ENCODE measurements at places on chromosomes 2 and 18.
A peak's percentile ranks its signal among the peaks of the same experiment; 100 is the strongest.

DNA sequence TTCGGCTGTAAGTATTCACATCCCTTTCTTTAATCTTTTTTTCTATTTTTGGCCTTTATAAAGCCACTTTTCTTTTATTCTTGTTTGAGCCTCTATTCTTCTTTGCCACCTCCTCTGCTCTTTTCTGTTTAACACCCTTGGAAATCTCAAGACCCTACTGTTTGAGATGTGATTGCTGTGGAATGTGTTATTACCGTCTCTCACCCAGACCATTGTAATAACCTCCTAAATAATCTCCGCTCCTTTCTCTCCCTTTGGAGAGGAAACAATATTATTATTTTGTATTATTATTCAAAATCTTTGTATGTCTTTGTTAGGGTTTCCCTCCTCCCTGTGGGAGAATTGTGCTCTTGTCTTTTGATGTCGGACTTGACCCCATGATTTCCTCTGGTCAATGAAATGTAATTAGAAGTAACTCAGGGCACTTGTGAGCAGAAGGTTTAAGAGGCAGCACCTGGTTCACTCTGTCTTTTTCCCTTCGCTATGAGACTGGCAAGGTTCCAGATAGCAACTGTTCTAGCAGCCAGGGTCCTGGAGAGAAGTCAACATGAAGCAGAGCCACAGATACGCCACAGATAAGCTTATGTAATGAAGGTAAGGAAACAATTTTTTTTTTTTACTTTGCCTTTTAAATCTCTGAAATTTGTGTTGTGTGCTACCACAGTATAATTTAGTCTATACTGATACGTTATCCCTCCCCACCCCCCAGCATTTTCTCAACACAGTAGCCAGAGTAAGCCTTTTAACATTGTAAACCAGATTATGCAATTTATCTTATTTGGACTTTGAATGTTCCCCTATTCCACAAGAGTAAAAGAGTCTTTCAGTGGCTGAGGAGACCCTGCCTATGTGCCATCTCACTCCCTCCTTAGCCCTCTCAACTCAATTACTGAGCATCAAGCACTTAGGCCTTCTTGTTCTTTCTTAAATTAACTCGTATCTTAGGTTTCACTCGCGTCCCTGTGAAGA, 601.2 kb upstream of the ZNF804A start:
- H3K4me1 ChIP-seq, result no peaks in the 10 kb centered on the region
- no peak overlapping the region for H3K27ac ChIP-seq
- no peak overlapping the region for H3K4me3 ChIP-seq
- no peak for DNase-seq
- H3K27me3 ChIP-seq, result no peaks in the 10 kb centered on the region

DNA sequence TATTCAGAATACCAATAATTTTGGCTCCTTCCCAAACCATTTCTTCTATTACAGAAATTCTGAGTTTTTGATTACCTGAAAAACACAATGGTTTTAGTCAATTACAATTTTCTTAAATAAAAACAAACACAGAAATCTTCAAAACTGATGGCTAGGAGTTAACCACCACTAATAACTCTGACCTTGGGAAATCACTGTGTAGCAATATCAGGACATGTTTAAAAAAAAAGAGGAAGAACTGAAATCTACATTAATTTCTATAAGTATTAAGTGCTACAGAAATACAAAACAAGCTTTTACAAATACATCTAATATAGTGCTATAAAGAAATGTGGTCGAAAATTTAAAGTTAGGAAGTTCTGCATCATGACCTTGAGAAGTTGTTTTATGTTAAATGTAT, 14.9 kb downstream of the L3MBTL4 start:
- no peak overlapping the region for H3K4me3 ChIP-seq
- no peaks in the 10 kb centered on the region for H3K4me1 ChIP-seq
- DNase-seq, result no peak

- DNase-seq, result no peak
- H3K4me3 ChIP-seq, result no peak overlapping the region
- no peaks in the 10 kb centered on the region for H3K4me1 ChIP-seq
- no peak overlapping the region for H3K27ac ChIP-seq
- no peaks in the 10 kb centered on the region for H3K27me3 ChIP-seq
Observed at GRCh38 chr2:197360744-197361156, 50.2 kb upstream of the ANKRD44 start.

GRCh38 chr2:210833403-210833802, 277.0 kb downstream of the CPS1 start:
- DNase-seq, result no peak
- H3K27ac ChIP-seq, result no peak overlapping the region
- H3K36me3 ChIP-seq, result no peaks in the 10 kb centered on the region
- no peak overlapping the region for H3K4me3 ChIP-seq
- no peaks in the 10 kb centered on the region for H3K4me1 ChIP-seq
- H3K27me3 ChIP-seq, result no peaks in the 10 kb centered on the region

GRCh38 chr2:199382091-199382490, 75.6 kb downstream of the SATB2 start:
- H3K27me3 ChIP-seq, result no peaks in the 10 kb centered on the region
- no peak for DNase-seq

DNA sequence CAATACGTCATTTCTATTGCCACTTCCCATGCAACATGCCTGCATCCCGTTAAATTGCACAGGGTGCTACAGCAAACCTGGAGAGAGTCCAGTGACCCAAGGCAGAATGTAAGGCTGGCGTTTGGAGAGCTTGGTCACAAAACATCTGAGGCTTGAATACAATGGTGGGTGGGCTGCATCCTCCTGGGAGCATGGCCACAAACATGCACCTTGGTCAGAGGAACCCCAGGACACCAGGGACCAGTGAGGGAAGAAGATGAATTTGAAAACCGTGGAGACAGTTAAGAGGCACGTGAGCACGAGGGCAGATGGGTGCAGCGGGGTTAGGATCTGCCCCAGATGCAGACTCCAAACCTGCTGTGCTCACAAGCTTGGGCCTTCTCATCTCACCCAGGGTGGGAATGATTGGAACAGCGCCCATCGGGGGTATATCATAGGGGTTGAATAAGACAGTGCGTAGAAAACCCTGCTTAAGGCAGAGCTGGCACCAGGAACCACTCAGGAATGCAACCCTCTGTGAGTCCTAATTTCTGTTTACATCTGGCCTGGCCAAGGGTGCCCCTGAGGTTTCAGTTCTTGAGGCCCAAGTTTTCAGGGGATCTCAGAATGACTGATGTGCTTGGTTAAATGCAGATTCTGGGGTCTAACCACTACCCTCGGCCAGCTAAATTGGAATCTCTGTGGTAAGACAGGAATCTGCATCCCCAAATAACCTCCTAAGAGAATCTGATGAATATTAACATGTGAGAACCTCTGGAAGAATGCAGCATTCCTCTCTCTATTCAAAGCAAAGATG, 97.2 kb downstream of the ARL4C start:
- no peak overlapping the region for H3K27ac ChIP-seq
- no peaks in the 10 kb centered on the region for H3K36me3 ChIP-seq
- no peak for DNase-seq
- no peaks in the 10 kb centered on the region for H3K4me1 ChIP-seq
- H3K4me3 ChIP-seq, result no peak overlapping the region
- no peaks in the 10 kb centered on the region for H3K27me3 ChIP-seq

DNA sequence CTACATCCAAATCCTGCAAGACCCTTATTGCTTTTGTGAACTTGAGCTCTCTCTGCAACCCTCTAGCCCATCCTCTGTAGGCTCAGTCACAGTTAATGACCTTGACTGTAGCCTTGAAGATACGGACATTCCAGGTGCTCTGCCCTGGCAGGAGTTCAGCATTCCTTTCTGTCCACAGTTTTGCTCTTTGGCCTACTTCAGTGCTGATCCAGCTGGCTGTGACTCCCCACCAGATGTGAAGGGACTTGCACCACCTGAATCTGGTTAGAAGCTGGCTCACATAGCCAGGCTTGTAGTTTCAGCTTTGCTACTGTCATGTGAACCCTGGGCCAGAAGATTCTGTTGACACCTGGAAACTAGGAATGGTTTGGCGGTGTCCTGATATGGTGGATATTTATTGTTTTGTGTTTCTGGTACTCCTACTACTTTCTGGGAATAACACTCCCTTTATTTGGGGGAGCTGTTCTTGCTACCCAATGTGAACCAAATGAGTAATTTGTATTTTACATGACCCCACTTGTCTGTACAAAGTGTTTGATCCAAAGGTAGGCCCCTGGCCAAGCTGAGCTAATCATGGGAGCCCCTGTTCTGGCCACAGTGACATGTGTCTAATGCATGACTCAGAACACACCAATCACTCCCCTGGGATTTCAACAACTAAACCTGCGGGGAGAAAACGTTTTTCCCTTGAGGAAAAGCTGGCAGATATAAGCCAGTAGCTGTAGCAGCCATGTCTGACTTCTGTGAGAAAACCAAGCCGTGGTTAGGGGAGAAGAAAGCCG, 73.4 kb downstream of the CDCA7 start:
- H3K27ac ChIP-seq, result no peak overlapping the region
- peaks cover 18% of the 10 kb centered on the region for H3K4me1 ChIP-seq
- no peaks in the 10 kb centered on the region for H3K27me3 ChIP-seq
- no peak overlapping the region for H3K4me3 ChIP-seq
- H3K36me3 ChIP-seq, result no peaks in the 10 kb centered on the region
- peak; percentile 58 for DNase-seq

DNA sequence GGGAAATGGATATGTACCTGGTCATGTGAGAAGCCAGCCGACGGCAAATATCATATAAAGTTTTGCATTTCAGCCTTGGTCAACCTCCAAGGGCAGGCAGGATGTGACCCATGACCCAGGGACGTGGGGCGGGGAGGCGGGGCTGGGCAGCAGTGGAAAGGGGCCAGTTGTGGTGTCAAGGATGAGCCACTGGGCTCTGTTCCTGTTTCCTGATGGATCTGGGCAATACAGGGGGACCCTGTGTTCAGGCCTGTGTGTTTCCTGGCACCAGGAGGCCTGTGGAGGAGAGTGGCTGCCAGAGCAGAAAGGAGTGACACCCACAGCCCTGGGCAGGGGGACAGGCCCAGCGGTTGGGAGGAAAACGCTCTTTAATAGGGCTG, 106.9 kb downstream of the GATA6 start:
- H3K4me3 ChIP-seq, result no peak overlapping the region
- H3K27me3 ChIP-seq, result no peaks in the 10 kb centered on the region
- no peak overlapping the region for H3K27ac ChIP-seq
- no peak for DNase-seq
- no peaks in the 10 kb centered on the region for H3K36me3 ChIP-seq

- no peaks in the 10 kb centered on the region for H3K36me3 ChIP-seq
- no peaks in the 10 kb centered on the region for H3K4me1 ChIP-seq
- H3K27me3 ChIP-seq, result no peaks in the 10 kb centered on the region
- DNase-seq, result no peak
Observed at GRCh38 chr2:43402002-43402401, 175.6 kb upstream of the ZFP36L2 start.

GRCh38 chr2:168025487-168026202, 221.8 kb downstream of the STK39 start:
- no peak overlapping the region for H3K4me3 ChIP-seq
- no peak for DNase-seq
- no peaks in the 10 kb centered on the region for H3K4me1 ChIP-seq
- H3K36me3 ChIP-seq, result no peaks in the 10 kb centered on the region
- no peak overlapping the region for H3K27ac ChIP-seq
- no peaks in the 10 kb centered on the region for H3K27me3 ChIP-seq
